ENCODE measurements at places on chromosomes 3 and 15.
A peak's percentile ranks its signal among the peaks of the same experiment; 100 is the strongest.

- DNase-seq, result no peak
These were observed 195.6 kb downstream of the ZBBX start for GRCh38 chr3:167184511-167184910.

GRCh38 chr3:172145031-172145686 lies 105.8 kb downstream of the FNDC3B start:
- no peak for DNase-seq

DNA sequence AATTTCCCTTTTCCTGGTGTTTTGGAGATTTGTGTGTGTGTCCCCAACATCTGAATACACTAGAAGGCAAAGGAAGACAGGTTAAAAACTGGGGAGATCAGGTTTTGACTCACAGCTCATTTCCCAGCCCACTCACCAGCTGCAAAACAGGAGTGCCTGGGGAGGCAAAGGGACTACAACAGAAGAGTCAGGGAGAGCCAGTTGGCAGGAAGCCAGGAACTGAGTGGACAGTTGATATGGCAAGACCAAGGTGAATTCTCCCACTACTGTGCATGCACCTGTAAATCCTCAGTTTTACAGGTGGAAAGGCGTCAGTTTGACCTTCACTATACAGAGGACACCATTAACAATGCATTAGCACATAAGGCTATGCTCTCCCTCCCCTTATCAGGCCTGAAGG lies 901.5 kb upstream of the SEMA6D start:
- DNase-seq, result peak; percentile 15

DNA sequence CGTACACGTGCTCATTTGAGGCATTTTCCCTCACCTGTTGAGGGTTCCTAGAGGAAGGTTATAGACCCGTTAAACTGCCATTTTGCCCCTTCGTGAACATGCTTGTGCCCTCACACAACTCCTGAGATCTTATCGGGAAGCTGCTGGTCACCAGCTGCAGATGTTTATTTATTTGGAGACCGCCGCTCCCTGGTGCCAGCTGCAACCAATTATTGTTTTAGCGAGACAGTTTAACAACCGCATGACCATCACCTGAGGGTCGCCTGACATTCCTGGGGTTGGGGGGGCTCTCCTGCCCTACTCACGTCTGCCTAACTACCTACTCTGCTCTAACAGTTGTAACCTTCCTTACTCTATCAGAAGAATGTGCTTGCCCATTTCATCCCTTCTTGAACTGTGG lies 292.5 kb downstream of the MCTP2 start:
- DNase-seq, result no peak

DNA sequence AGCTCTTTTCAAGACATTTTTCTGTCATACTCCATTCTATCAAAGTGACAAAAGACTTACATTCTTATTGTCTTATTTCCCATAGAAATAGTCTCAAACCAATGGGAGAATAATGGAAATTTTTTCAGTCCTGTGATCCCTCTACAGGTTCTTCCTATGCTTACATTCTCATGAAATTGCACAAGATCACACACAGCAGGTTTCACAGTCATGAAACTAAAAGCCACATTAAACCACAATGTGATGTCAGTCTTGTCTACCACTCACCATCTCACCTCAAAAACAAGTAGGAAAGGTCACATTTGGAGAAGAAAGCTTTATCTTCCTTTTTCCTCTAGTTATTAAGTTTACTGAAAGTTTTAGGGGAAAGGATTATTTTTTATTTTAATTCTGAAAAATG lies 161.0 kb upstream of the RORA start:
- DNase-seq, result no peak

Measured in DMS79 treated with DMSO at 0.1 percent for 48 hours (cell line).